Fibroblast of skin of scalp (primary cell): ENCODE measurements at places on chromosomes 5 and 9.

GRCh38 chr9:107039542-107039941 is 176.6 kb downstream of the ZNF462 start:
- peak; percentile 83 for DNase-seq

DNA sequence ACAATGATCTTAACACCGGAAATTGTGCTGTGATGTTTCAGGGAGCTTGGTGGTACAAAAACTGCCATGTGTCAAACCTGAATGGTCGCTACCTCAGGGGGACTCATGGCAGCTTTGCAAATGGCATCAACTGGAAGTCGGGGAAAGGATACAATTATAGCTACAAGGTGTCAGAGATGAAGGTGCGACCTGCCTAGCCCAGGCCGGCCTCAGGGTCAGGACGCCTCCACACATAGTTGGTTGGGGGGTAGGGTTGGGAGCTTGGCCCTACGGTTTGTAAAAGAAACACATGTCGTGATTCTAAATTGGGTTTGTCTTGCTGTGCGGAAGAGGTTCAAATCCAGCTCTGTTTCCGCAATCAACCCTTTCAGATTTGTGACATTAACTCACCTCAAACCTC is 6.6 kb downstream of the FCN2 start:
- DNase-seq, result no peak

DNA sequence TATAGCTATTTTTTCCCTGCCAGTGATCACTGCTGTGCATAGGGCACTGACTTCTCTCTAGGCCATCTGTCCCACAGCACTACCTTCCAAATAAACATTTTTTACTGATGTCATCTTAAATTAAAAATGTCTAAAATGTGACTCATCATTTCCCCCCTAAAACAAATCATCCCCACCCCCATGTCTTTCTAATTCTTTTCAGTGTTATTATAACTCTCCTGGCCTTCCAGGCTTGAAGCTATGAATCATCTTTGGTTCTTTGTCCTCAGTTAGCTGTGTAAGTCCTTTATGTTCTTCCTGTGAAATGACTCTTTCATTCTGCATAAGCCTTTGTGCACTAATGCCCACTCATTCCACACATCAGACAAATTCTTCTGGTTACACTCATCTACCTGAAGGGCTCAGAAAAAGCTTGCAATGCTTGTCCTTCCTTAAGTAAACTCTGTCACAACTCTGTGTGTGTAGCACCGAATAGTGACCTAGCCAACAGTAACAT is 78.1 kb downstream of the CFAP95 start:
- peak; percentile 92 for DNase-seq

DNA sequence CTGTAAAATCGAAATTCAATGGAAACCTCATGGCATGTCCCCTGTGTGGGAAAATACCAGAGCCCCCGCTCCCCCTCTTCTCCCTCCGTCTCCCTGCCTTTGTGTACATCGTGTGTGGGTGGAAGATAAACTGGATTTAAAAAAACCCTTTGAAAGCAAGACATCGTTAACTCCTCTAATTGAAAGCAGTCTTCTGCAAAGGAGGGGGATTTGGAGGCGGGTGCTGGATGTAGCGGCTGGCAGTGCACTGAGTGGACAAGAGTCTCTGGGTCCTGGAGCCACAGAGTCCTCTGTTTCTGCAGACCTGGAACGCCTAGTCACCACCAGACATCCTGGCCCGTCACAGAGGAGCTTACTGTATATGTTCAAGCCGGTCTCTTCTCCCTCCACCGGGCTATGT is 169.4 kb downstream of the PAPPA start:
- no peak for DNase-seq

DNA sequence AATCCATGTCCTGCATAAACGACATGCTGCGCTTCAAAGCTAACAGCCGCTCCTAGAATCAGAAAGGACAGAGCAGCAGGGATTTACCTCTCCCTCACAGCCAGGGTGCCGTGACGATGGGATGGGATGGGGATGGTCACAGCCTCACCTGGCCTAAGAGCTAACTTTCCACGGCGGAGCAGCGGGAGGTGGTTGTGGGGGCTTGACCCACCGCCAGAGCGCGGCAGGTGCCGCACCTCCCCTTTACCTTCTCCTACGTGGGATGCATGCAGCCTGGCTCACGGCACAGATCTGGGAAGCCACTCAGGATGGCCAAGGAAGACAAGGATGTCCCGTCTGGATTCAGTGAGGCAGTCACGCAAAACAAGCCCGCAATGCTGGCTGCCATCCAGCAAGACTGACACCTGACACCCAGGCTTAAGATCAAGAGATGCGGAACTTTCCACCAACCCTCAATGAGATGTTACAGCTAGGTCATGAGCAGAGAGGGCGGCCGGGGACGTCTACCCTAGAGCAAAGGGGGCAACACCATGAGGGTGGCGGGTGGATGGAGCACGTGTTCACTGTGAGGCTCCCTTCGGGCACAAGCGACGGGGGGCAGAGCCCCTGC is 5.8 kb downstream of the BRD9 start:
- DNase-seq, result no peak

- no peak for DNase-seq
These were observed 102.3 kb upstream of the GRIN3A start for GRCh38 chr9:101840694-101841188.

- DNase-seq, result no peak
These were observed 64.1 kb downstream of the PLAC8L1 start for GRCh38 chr5:146041180-146041789.

GRCh38 chr5:113340537-113340936 is 94.3 kb downstream of the TSSK1B start:
- no peak for DNase-seq

- peak; percentile 95 for DNase-seq
These were observed 350.1 kb downstream of the TMEM232 start for GRCh38 chr5:110376281-110376951.

DNA sequence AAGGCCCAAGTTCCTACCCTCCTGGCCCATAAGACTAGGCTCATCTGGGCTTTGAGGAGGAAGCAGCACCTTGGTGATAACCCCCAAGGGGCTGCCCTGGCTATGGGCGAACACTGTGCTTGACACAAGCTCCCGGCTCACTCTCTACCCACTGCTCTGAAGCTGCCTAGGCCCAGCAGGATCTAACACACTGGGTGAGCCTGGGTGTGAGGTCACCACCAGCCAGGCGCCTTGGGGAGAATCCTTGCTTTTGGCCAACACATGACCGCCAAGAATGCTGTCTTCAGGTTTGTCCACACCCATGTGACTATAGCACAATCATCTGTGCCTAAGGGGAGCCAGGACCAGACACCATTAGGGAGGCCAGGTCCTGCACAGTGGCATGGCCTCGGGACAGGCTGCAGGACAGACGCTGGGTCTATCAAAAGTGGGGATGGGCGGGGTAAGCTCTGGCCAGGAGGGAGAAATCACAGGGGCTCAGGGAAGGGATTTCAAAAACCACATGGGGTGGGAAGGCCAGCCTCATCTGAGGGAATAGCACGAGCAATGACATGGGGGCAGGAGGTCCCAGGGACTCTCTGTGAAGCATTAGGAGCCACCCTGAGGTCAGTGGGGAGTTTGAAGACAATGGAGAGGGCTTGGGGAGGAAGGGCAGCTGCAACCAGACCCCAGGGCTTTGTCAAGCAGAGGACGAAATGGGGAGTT is 29.6 kb downstream of the BICD2 start:
- no peak for DNase-seq

DNA sequence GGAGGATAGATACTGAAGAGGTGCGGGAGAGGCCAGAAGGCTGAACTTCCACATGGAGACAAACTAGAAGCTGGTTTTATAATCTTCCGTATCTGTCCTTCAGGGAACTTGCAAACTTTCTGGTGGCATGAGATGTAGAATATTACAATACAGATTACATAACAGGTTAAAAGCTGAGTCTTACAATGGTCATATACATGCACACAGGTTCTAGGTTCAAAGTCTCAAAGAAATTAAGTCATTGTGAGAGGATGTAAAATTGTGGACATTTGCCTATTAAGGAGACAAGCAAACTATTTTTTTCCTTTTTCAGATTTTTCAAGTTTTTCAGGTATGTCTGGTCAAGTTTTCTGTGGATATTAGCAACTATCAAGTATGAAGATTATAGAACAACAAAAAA is 10.4 kb upstream of the ZSWIM6 start:
- DNase-seq, result no peak

DNA sequence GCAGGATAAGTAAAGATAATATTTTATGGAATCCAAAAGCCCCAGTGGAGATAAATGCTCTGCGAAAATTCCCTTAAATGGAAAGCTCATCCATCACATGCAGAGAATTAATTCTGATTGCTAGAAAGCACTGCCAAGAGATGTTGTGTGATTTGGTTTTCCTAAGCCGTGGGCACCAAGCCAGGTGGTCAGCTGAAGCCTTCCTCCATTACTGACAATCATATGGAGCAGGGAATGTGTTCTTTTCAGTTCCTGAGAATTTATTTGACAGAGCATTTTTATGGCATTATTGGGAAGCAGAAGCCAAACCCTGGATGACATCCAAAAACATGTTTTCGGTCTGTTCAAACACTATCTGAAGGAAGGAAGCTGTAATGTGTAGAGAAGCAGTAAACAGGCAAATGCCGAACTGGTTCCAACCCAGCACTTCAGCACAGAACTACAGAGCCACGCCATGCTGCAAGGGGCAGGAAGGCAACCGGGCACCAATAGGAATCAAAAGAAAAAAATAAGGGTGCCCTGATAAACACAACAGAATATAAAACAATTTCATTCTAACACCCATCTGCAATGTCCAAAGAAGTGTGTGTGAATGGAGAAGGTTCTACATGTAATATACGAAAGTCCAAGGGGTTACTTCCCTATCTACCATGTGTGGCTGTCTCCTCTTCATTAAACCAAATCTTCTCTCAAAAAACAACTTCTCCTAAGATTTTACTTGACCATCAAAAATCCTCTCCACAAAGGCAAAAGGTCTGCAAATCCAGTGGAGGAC is 12.3 kb downstream of the ARSB start:
- peak; percentile 85 for DNase-seq

DNA sequence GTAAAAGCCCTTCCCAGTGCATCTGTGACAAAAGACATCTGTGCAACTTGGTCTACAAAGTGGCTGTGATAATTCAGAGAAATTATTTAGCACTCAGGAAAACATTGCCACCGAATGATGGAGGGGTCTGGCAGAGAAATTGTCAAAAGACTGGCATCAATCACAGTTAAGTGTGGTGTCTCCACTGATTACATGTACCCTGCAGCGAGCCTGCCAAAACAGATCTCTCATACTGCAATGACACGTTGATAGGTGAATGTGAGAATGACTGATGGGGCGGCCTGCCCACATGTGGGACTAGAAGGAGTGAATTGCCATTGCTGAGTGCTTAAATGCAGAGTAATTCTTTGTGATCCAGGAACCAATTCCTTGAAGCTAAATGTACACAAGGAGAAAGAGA is 136.4 kb upstream of the PCSK5 start:
- no peak for DNase-seq

DNA sequence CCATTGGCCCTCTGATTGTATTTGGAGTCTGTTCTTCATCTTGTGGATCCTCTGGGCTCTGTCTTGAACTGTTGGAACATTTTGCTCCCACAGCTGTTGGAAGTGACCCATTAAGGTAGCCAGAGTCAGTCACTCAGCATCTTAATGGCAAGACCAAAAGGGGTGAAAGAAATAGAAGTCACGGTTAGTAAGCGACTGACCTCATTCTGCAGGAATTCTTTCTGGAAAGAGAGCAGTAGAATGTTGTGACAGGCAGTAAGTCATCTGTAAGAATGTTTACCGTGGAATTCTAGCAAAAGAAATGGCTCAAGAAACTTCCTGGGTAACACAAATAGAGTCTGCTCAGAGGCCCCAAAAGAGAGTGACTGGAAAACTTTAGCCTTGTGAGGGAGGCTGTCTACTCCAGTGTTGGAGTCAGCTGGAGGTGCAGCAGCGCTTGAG is 28.6 kb upstream of the TNC start:
- DNase-seq, result peak; percentile 96

GRCh38 chr5:167969998-167970397 is 321.4 kb upstream of the WWC1 start:
- peak; percentile 85 for DNase-seq

DNA sequence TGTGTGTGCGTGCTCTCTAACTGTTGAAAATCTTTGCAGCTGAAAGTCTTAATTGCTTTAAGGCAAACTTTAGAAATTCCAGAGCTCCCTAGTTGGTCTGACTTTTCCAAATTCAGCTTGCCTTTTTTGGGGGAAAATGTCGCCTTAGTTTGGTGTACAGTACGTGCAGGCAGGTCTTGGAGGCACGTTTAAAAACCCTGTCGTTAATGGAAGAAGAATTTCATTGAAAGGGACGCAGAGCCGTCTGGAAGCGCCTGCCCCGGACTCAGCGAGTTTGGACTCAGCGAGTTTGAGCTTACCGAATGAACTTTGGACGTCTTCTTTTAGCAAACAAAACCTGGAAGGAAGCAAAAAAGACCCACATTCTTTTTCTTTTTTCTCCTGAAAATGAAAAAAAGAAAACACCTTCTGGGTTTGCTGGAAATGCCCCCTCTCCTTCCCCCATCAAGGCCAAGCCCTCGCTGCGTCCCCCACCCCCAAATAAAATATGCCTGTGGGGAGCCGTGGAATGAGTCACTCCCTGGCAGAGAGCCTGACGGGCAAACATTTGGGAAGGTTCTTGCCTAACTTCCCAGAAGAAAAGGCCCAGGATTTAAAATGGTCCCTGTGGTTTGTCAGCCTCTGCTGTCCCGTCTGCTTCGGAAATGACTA is 1.5 kb downstream of the NEK6 start:
- DNase-seq, result peak; percentile 94

DNA sequence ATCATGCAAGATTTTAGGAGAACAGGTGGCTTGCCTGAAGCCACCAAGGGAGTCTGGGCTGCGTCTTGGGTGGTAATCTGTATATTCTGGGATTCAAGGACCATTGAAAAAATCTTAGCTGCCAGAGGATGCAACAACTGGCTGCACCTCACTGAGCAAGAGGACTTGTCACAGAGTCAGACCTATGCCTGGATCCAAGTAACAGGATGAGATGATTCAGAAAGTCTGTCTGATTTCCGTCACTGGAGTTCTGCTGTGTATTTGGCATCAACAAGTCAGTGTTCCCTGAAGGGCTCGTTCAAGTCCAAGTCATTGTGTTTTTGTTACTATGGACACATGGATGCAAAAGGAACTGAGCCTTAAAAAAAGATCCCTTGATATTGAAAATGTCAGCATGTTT is 37.8 kb upstream of the CARTPT start:
- DNase-seq, result no peak
